ENCODE measurements at places on chromosomes 7 and 10.

- DNase-seq = no peak
These were observed 15.0 kb downstream of the DAGLB start for GRCh38 chr7:6432781-6433180.

DNA sequence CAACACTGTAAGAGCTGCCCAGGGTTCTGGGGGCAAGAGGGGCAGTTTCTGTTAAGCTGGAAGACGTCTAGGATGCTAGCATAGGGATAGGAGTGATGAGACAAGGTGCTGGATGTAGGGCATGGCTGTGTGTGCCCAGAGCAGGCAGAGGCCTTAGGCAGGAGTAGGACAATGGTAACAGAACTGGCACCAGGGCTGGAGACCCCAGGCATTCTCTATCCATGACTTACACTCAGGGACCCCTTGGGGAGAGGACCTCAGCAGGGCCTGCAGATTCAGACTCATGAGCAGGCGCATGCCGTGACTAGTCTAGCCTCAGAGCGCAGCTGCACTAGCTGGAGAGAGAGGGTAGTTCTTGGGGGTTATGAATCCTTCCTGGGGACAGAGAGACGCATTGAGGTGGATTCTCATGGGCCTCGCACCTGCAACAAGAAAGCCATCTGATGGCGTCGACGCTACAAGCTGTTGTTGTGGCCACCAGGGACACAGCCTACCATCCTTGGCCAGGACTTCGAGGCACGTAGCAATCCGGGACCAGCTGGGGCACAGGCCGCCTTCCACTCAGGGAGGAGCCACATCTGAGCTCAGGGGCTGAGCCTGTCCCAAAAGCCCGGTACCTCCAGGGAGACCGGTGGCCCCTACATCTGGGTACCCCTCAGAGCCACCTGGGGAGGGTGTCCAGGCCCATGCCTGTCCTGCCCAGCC lies 474.1 kb downstream of the PTPRN2 start:
- DNase-seq = no peak

GRCh38 chr10:6049031-6049400 lies 13.2 kb downstream of the IL2RA start:
- no peak for DNase-seq

DNA sequence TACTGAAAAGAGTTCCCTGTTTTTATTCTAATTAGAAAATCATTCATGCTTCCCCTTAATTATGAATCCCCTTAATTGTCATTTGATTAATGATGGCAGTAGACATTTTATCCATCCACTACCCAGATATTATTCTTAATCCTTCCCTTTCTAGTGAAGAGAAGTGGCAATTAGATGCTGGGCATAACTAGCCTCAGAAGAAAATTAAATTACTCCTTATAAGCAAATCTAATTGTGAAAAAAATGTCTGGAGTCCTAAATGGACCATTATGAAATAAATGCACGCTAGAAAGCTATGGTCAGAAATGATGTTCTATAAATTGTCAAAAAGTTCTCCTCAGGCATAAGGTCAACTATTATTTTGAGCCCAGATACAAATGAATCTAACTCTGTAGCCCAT lies 4.5 kb downstream of the ABCB1 start:
- DNase-seq = no peak

DNA sequence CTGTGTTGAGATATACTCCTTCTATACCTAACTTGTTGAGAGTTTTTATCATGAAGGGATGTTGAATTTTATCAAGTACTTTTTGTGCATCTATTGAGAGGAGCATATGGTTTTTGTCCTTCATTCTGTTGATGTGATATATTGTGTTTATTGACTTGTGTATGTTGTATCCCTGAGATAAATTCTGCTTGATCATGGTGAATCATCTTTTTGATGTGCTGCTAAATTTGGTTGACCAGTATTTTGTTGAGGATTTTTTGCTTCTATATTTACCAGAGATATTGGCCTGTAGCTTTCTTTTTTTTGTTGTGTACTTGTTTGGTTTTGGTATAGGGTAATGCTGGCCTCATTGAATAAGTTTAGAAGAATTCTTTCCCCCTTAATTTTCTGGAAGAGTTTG lies 32.4 kb downstream of the NEURL1 start:
- no peak for DNase-seq

- DNase-seq = no peak
These were observed 5.5 kb downstream of the RSU1 start for GRCh38 chr10:16811765-16812164.

DNA sequence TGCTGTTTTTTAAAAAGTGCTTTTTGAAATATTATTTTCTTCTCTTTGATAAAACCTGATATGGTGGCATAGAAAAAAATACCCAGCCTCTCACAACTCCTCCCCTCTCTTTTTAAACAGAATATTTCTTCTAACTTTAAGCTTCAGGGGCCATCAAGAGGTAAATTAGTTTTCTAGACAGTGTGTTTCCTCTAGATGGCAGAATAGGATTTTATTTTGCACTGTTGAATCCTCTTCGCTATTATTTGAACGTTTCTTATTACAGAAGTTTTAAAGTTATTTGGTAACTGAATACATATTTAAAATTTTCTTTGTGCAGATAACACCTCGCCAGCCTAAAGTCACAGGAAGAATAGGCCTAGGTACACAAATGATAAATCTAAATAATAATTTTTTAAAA lies 30.3 kb downstream of the ARL5B start:
- no peak for DNase-seq
